ENCODE measurements at places on chromosomes 5 and 9.

- no peak for DNase-seq
Observed at GRCh38 chr9:118305331-118305730, 601.1 kb downstream of the TLR4 start.

DNA sequence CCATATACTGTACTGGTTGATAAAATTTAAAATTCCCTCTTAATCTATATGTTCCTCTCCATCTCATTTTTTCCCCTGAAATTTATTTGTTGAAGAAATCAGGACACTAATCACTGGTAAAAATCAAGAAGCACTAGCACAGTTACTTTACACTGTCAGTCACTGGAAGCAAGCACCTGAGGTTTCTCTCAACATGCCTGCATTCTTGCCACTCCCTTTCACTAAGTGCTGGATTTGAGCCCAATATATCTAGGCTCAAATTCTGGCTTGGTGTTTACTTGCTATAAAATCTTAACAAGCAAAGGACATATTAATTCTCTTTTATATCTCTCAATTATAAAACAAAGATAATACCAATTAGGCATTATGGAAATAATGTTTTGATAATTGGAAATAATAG is 58.6 kb downstream of the DIAPH1 start:
- DNase-seq, result no peak

- no peak for DNase-seq
Observed at GRCh38 chr5:73687357-73687756, 61.4 kb downstream of the ARHGEF28 start.

- DNase-seq, result peak; percentile 34
Observed at GRCh38 chr5:61625681-61626621, 293.9 kb downstream of the ZSWIM6 start.

DNA sequence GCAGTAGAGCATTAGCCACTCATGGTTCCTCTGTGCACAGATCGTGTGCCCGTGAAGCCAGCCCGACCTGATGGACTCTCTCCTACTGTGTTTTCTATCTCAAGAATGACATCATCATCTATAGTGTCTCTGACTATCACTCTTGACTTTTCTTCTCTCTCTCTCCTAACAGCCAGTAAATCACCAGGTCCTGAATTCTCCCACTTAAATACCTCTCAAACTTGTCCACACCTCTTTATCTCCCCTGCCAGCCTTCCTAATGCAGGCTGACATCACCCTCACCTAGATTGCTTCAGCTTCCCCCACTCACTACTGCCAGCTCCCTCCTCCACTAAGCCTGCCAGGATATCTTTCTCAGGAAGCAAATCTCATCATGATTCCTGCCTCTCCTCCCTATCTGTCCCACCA is 90.6 kb upstream of the MIER3 start:
- no peak for DNase-seq

- no peak for DNase-seq
Observed at GRCh38 chr5:157059093-157059539, at the start of gene HAVCR1. Gene HAVCR1, minus strand, starts transcription at chr5:157059116. Its CDS starts 1,173 bp downstream, at chr5:157057943.

- DNase-seq, result no peak
Observed at GRCh38 chr5:72065751-72066255, 41.5 kb upstream of the MAP1B start.

DNA sequence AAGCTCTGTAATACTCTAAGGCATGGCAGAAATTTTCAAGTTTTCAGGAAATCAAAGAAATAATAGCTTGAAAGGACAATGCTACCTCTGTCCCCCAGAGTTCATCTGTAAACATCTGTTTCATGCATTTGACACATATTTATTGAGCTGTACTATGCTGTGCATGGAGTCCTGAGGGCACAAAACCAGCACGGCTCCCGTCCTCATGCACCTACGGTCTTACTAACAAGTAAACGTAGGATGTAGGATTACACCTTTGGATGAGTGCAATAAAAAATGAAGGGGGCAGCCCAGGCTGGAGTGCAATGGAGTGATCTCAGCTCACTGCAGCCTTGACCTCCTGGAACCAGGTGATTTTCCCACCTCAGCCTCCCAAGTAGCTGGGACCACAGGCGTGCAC is 81.9 kb downstream of the SPTLC1 start:
- no peak for DNase-seq

DNA sequence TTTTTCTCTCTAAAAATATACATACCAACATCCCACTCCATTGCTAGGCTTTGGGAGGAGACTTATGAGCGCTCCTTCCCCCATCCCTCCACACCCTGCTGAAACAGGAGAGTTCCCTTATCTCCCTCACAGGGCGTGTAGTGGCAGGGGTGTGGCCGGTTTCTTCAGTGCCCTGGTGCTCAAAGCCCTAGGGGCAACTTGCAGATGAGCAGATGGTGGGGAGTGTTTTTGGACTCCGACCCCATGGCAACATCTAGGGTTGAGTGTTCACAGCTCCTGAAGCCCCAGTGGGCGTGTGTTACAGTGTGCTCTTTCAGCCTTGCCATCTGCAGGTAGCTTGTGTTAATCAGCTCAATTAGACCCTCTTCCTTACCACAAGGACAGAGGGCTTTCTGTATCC is 409.5 kb downstream of the MAT2B start:
- DNase-seq, result no peak

- no peak for DNase-seq
Observed at GRCh38 chr5:3417376-3417943, 178.2 kb upstream of the IRX1 start.

DNA sequence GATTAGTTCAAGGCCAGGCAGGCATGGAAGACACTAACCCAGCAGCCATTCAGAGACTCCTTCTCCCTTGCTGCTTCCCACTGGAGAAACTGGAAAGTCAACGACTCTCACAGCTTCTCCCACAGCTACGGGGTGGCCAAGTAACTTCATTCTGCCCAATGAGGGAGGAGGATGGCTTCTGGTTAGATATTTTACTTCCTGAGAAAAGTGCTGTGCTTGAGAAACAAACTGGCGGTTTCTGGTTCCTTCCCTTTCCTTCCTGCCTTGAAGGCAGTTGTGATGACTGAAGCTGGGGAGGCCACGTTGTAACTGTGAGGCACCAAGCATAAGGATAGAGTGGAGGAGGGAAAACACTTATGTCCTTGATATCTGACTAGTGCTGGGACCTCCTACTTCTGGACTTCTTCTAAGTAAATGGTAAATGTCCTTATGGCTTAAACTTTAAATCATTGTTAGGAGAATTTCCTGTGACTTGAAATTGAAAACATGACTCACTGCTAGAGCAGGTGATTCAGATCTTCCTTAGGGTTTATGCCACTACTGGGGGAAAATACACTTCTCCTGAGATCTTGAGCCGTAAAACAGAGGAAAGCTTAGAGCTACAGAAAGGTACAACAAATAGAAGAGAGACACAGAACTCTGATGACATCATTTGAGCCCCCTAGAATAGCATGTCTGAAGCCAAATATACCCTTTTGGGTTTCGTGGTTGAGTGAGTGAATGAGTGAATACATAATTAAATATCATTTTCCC is 3.1 kb upstream of the GNPDA1 start:
- DNase-seq, result peak; percentile 85

DNA sequence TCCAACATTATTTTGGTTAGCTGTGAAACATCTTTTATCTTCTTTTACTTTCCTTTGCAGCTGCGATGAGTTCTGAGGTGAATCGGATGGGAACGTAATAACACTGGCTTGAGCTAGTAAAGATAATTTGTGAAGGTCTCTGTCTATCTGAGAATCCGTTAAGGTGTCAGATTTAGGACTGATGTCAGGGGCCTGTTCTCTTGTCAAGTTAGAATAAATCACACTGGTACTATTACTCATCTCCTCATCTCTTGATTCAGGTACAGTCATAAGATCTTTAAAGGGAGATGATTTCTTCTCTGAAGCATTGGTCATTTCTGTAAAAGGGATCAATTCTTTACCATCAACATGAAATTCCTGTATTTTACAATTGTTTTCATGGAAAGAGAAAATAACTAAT is 26.2 kb downstream of the SETX start:
- DNase-seq, result no peak

- DNase-seq, result no peak
Observed at GRCh38 chr5:123771715-123772114, 259.7 kb downstream of the CSNK1G3 start.

- no peak for DNase-seq
Observed at GRCh38 chr5:11878814-11879213, 25.4 kb downstream of the CTNND2 start.

DNA sequence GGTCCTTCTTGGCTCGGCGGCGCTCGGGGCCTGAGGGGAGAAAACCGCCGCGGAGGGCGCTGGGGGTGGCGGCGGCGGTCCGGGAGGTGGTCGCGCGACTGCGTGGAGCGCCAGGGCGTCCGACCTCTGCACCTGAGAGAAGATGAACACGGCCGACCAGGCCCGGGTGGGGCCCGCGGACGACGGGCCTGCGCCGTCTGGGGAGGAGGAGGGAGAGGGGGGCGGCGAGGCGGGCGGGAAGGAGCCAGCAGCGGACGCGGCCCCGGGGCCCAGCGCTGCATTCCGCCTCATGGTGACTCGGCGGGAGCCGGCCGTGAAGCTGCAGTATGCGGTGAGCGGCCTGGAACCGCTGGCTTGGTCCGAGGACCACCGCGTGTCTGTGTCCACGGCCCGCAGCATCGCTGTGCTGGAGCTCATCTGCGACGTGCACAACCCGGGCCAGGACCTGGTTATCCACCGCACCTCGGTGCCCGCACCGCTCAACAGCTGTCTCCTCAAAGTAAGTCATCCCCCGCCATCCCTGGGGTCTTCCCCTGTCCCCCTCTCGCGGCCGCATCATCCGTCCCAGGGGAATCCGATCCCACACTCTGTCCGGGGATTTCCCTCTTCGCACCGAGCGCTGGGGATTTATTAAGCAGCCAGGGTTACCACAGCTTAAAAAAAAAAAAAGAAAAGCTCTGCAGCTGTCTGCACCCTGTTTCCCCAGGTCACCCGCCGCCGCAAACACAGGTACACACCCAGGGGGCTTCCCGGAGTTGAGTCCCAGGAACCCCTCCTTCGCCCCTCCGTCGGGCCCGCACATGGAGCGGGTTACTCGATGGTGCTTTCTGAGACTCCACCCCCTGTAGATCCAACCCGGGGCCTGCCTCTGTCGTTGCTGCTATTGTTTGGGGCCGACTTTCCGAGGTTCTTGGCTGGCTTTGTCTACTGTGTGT is at the start of gene GTF3C4:
Gene GTF3C4, plus strand, starts transcription at position 8 of the 935 bp plus-strand sequence. Its CDS starts 135 bp downstream, at position 143.
- DNase-seq, result peak; percentile 56

DNA sequence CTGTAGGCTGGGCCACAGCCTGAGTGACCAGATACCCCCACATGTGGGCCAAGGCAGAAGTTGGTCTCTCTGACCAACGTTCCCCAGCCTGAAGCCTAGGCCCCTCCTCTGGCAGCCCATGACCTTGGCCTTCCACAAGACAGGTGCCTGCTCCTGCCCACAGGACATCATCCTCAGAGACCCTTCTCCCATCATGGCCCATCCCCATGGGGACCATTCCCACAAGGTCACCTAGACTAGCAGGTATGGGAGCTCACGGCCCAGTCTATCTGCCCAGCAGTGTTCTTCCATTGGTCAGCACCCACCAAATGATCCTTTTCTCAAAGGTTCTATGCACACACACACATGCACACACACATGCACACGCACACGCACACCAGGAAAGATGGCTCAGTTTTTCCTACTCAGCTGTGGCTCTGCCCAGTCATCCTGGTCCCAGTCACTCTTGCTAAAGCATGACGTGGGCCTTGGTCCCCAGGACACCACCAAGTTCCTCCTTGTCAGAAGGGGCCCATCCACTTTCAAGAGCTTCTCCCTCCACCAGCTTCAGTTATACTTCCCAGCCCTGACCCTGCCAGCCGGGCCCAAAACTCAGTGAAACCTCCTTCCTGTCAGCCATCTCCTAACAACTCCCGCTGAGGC is 65.4 kb downstream of the PAX5 start:
- DNase-seq, result no peak

DNA sequence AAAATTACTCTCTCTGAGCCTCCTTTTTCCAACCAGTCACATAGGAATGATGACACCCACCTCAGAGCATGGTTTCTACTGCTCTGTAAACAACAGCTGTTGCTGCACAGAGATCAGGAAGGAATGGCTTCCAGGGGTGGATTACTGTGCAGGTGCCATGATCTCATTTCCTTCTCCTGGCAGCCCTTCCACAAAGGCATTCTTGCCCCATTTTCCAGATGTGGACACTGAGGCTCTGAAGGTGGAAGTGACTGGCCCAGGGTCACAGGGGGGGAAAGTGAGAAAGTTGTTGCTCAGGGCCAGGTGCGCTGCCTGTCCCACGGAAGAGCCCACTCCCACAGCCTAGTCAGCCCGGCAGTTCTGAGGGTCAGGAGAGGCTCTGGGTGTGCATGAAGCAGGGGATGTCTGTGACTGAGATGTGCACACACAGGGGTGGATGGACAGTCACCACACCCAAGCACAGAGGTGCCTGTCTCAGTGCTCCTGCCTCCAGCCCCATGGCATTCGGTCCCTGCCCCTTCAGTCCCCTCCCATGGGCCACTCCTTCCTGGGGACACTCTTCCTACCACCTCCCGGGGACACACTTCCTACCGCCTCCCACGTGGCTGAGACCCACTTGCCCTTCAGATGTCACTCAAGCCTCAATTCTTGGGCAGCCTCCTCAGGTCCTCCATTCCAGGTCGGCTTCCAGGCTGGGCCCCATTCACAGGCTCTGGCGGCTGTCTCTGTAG is 17.0 kb downstream of the FGFR4 start:
- DNase-seq, result no peak

- no peak for DNase-seq
Observed at GRCh38 chr9:25678846-25679360, 659 bp upstream of the TUSC1 start.

- DNase-seq, result no peak
Observed at GRCh38 chr9:122865300-122865699, 36.9 kb upstream of the PDCL start.

GRCh38 chr9:114117996-114118830 is 19.1 kb upstream of the KIF12 start:
- no peak for DNase-seq

DNA sequence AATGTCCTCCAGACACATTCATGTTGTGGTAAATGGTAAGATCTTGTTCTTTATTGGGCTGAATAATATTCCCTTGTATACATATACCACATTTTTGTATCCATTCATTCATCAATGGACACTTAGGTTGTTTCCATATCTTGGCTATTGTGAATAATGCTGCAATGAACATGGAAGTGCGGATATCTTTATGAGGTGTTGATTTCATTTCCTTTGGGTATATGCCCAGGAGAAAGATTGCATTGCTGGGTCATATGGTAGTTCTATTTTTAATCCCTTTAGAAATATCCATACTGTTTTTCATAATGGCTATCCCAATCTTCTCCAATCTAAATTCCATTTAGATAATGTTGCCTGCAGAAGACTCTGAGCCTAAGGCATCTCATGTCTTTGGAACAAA is 78.0 kb upstream of the TNC start:
- no peak for DNase-seq

GRCh38 chr5:114185274-114185673 is 176.6 kb upstream of the KCNN2 start:
- DNase-seq, result no peak
